Activated T-cell treated with anti-CD3 and anti-CD28 coated beads for 48 hours (primary cell): ENCODE measurements at places on chromosomes 4 and X.

DNA sequence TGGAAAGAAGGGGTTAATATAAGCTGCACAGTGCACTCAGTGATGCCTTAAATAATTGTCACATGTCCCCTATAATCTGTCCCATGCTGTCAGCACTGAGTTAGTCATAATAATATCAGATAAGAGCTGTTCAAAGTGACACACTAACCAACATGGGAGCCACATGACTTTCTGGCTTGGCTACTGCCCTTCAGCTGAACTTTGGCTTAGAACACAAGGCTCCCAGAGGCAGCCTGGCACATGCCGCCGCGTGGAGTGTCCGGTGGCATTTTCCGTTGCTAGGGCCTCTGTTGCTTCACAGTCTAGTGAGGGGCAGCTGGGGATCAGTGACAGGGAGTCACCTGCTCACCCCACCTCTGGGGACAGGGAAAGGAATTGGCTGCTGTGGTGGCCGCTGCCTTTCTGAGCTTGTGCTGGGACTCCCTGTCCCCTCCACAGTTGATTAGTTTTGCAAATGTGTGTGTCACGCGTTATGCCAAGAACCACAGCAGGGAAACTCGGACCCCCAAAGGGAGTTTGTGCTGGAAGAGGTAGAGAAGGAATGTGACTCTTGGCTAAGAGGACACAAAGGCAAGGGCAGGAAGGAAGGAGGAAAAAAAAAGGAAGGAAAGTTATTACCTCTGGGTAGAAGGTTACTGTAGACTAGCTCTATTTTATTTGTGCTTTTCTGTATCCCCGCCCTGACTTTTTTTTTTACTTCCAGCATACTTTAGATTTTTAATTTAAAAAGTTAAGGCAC is 41.1 kb upstream of the PPARGC1A start:
- DNase-seq = no peak

GRCh38 chr4:126568652-126569570 is 1063.8 kb upstream of the INTU start:
- DNase-seq = no peak

DNA sequence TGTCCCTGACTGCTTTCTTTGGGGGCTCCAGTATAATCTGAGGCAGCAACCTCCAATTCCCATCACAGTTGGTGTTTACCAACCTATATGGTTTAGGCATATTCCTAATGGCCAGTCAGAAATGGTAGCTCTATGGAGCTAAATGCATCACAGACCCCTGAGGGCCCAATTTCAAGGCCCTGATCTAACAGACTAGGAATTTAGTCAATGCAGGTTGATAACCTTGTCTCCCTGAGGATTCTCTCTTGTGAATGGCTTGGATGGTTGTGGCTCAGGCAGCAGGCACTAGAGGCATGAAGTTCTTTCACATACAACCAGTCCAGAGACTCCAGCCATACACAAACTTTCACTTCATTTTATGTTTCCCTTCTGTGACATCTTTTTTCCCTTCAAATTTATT is 59.4 kb downstream of the TMPRSS11F start:
- no peak for DNase-seq

- no peak for DNase-seq
Measured at GRCh38 chr4:110135523-110135922, 62.9 kb downstream of the ELOVL6 start.

DNA sequence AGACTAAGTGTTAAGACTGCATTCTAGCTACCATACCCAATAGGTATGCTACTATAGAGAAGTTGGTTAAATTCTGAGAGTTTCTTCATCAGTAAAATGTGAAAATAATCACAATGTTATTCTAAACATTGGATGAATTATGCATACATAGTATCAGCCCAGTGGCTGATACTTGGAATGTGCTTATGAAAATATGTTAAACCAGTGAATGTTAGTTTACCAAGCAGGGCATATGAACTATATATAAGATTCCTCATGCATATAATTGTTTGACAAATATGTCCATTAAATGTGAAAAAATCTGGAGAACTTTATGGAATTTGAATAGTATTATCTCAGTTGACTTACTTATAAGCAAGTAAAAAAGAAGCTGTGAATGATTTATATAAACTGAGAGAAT is 296.1 kb downstream of the IL15 start:
- DNase-seq = no peak
